Panc1 (cell line): ENCODE measurements at places on chromosomes 2 and 18. TPM values are rescaled to one million over a fixed set of nuclear protein-coding genes. Genes with fewer than 3 reads are reported as not detected.

Gene ABCB6
- total RNA-seq: 19.0 TPM

GRCh38 chr18:60196836-60197606, 175.6 kb downstream of the MC4R start:
- no peak for DNase-seq
- no peaks in the 10 kb centered on the region for H3K27me3 ChIP-seq
- no peaks in the 10 kb centered on the region for H3K4me1 ChIP-seq
- no peak overlapping the region for H3K27ac ChIP-seq
- H3K4me3 ChIP-seq: no peak overlapping the region

GRCh38 chr2:102235042-102235473, 48.2 kb downstream of the IL1RL2 start:
- H3K27me3 ChIP-seq: no peaks in the 10 kb centered on the region
- H3K36me3 ChIP-seq: no peaks in the 10 kb centered on the region
- no peak overlapping the region for H3K27ac ChIP-seq
- H3K4me3 ChIP-seq: no peak overlapping the region

DNA sequence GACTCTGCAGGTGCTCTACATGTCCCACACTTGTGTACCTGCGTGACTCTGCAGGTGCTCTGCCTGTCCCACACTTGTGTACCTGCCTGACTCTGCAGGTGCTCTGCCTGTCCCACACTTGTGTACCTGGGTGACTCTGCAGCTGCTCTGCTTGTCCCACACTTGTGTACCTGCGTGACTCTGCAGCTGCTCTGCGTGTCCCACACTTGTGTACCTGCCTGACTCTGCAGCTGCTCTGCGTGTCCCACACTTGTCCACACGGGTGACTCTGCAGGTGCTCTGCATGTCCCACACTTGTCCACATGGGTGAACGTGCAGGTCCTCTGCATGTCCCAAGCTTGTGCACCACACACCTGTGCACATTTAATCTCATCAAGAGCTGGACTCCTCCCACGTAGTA, 576.7 kb upstream of the SALL3 start:
- no peaks in the 10 kb centered on the region for H3K4me1 ChIP-seq
- H3K27ac ChIP-seq: no peak overlapping the region
- H3K36me3 ChIP-seq: no peaks in the 10 kb centered on the region
- no peak overlapping the region for H3K4me3 ChIP-seq
- H3K27me3 ChIP-seq: peaks cover 26% of the 10 kb centered on the region

Gene LIMS4
- 0.51 TPM for total RNA-seq

DNA sequence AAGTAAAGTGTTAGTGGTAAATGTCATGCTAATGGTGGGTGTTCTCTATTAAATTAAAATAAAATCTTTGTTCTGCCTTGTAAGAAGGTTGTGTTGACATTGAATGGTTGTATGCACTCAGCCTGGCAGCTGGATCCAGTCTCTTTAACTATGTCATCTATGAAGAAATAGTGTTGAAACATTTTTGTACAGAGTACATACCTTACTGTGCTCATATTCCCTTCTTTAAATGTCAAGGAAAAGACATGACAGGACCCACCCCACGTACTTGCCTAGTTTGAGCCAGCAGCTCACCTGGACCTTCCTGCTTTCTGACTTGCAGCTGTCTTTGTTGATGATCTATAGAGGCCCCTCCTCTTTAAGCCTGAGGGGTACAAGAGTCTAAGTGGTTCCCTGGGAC, 85.6 kb upstream of the ST3GAL5 start:
- no peak overlapping the region for H3K4me3 ChIP-seq
- peaks cover 5% of the 10 kb centered on the region for H3K27me3 ChIP-seq
- no peak overlapping the region for H3K27ac ChIP-seq
- no peaks in the 10 kb centered on the region for H3K4me1 ChIP-seq

DNA sequence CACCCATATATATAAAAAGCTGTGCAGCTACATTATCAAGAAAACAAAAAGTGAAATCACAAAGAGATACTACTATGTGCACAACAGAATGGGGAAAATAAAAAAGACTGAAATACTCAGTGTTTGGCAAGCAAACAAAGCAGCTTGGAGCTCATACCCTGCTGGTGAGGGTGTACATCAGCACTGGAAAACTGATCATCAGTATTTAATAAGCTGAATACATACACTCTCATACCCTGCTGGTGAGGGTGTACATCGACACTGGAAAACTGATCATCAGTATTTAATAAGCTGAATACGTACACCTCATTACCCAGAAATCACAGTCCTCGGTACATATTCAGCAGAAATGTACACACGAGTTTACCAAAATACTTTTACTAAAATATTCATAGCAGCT, 220.8 kb downstream of the SPP2 start:
- no peak for DNase-seq
- H3K27ac ChIP-seq: peak overlapping the region; percentile 60; the same call in 1 of the 2 replicates
- H3K36me3 ChIP-seq: no peaks in the 10 kb centered on the region
- H3K4me3 ChIP-seq: no peak overlapping the region
- H3K27me3 ChIP-seq: no peaks in the 10 kb centered on the region

DNA sequence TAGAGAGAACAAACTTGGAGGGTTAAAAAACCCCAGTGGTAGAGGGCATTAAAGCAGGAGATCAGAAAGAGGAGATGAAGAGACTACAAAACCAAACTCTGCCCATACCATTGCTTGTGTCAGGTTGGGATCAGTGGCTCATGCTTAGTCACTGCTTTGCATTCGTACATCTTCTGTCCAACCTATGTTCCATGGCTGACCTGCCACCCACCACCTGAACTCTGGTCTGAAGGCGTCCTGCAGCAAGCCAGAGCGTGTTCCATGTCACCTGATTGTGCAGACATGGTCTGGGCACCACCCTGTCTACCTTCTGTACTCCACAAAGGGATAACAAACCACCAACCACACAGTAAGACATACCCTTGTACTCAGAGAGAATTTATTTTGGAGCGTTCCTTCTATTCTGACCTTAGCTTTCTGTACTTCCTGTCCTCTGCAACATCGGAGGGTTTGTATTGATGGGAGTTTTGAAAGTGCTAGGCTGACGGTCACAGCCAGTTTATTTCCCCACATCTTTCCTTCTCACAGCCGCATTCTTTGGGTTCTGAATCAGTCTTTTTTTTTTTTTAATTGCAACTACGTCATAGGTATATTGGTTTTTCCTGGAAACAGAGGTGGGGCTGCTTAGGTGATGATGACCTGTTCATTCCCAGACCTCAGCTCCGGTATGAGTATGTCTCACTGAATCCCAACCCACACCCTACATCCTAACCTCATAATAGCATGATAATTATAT, 88.3 kb downstream of the SOWAHC start:
- peaks cover 15% of the 10 kb centered on the region for H3K4me1 ChIP-seq
- no peaks in the 10 kb centered on the region for H3K36me3 ChIP-seq
- no peak for DNase-seq
- no peak overlapping the region for H3K4me3 ChIP-seq
- no peaks in the 10 kb centered on the region for H3K27me3 ChIP-seq

DNA sequence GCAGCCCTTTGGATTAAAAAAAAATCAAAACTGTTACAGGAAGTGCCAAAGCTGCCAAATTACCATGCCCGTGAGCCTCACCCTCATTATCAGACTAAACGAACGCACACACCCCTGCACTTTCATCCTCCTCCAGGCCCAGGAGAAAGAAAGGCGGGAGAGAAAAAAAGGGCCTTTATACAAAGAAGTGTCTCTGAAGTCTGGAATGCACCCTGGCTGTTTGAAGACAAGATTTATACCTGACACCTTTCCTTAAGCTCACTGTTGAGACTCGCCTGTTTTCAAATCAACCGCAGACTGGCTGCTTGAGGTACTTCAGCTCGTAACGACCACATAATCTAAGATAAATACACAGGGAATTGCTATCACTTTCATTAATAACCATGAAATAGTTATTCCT, 31.0 kb downstream of the EDAR start:
- H3K27ac ChIP-seq: no peak overlapping the region
- no peak overlapping the region for H3K4me3 ChIP-seq
- H3K4me1 ChIP-seq: no peaks in the 10 kb centered on the region
- peaks cover 2% of the 10 kb centered on the region for H3K27me3 ChIP-seq
- DNase-seq: no peak
